Stimulated activated CD8-positive, alpha-beta memory T cell treated with anti-CD3 and anti-CD28 coated beads, Interleukin-15, amount 100 ng/mL, for 48 hours (primary cell): ENCODE measurements at places on chromosomes 2 and 18.

GRCh38 chr2:189337656-189338055 is 103.6 kb upstream of the WDR75 start:
- no peak for DNase-seq

DNA sequence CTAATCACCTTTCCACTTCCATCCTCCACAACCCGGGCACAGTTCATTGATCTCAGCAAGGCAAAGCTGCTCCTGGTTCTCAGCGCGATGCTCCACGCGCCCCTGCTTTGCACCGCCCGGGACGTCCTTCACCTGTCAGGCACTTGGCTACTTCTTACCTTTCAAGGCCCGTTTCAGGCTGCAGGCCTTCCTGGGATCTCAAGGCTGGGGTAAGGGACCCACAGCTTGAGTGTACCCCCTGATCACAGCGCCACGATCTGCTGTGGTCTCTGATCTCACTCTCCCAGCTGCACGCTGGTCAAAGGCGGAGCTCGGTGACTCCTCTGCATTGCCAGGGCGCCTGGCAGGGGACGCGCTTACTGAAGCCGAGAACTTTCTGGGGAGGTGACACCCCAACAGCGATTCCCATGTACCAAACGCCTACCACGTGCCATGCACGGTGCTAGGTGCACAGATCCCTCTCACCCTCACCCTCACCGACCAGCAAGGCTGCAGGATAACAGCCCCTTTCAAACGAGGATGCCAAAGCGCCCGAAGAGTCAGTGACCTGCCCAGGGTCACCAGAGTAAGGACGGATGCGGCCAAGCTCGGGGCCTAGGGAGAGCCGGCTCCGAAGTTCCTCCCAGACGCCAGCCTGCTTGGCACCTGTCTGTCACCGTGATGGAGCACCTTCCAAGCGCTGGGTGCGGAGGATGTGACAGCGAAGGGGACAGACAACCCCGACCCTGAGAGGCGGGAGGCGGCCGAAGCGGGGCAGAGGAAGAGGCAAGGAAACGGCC is 818 bp downstream of the ITGB1BP1 start:
- DNase-seq = peak; percentile 23

DNA sequence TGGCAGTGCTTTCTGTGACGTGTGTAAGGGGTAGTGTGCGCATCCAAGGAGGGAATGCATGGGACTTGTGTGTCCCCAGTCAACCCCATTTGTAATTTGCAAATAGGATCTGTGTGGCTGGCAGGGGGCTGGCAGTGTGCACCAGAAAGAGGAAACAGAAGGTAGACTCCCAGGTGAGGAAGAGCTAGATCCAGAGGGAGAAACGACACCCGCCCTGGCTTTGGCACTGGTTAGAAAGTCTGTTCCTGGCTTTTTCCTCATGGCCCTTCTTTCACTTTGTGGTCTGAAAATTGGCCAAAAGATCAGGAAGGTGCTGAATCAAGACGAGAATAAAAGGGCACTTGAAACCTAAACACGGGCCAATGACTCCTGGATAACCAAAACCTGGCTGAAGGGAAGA is 33.3 kb downstream of the PRKCE start:
- DNase-seq = no peak

- peak; percentile 8 for DNase-seq
Measured at GRCh38 chr18:21741562-21742314, 1.1 kb downstream of the MIB1 start.

GRCh38 chr2:164220265-164220664 is 401.0 kb downstream of the GRB14 start:
- DNase-seq = no peak
